ENCODE measurements at places on chromosomes 1 and 21. TPM values are rescaled to one million over a fixed set of nuclear protein-coding genes. Genes with fewer than 3 reads are reported as not detected.

The SLC45A1 gene
- total RNA-seq: 0.33 TPM

The ITLN2 gene
- not detected for total RNA-seq

The TTC24 gene
- 19.6 TPM for total RNA-seq

The ANGPTL7 gene
- not detected for total RNA-seq

The GRHL3 gene
- total RNA-seq: 0.64 TPM

The FAM151A gene
- not detected for total RNA-seq

The ADAMTSL4 gene
- 0.11 TPM for total RNA-seq

GRCh38 chr1:153395776-153396175 lies 4.9 kb upstream of the S100A8 start:
- H3K36me3 ChIP-seq: no peaks in the 10 kb centered on the region
- no peak overlapping the region for H3K4me3 ChIP-seq
- peaks cover 20% of the 10 kb centered on the region for H3K27me3 ChIP-seq
- H3K27ac ChIP-seq: no peak overlapping the region

DNA sequence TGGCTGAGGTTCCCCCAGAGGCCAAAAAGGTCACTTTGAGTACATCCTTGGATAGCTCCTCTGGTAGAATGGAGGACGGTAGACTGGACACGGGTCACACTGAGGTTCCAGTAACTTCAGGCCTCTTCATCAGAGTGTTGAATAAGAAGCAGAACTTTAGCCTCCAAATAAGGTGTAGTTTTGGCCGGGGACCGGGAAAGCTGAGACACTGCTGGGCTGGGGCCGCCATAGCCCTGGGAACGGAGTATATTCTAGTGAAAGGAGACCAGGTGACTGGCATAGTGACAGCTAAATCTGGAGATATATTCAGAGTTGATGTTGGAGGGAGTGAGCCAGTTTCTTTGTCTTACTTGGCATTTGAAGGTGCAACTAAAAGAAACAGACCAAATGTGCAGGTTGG lies 84.1 kb downstream of the EVA1C start:
- no peak overlapping the region for H3K4me3 ChIP-seq
- no peaks in the 10 kb centered on the region for H3K27me3 ChIP-seq
- H3K27ac ChIP-seq: no peak overlapping the region
- H3K36me3 ChIP-seq: no peaks in the 10 kb centered on the region
- DNase-seq: no peak

GRCh38 chr1:50497007-50497406 lies 73.8 kb upstream of the DMRTA2 start:
- no peaks in the 10 kb centered on the region for H3K27me3 ChIP-seq
- H3K27ac ChIP-seq: no peak overlapping the region
- H3K36me3 ChIP-seq: peaks cover 49% of the 10 kb centered on the region
- no peak overlapping the region for H3K4me3 ChIP-seq
- H3K4me1 ChIP-seq: peaks cover 2% of the 10 kb centered on the region

GRCh38 chr1:83641206-83641658 lies 357.7 kb downstream of the TTLL7 start:
- H3K27me3 ChIP-seq: no peaks in the 10 kb centered on the region
- H3K27ac ChIP-seq: no peak overlapping the region
- H3K36me3 ChIP-seq: no peaks in the 10 kb centered on the region
- H3K4me1 ChIP-seq: peaks cover 3% of the 10 kb centered on the region
- DNase-seq: no peak
- no peak overlapping the region for H3K4me3 ChIP-seq

DNA sequence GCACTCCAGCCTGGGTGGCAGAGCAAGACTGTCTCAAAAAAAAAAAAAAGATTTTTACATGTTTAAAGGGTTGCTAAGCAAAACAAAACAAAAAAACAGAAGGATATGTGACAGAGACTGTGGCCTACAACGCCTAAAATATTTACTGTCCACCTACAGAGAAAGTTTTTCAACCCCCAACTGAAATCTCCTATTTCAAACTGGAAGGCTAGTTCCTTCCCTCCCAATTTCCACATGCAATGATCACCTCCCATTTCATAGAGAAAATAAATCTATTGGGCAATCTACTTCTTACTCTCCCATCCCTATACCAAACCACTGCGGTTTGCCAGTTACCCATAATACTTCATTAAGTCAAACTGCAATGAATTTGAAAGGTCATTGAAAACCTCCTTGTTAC lies 74.2 kb downstream of the ST3GAL3 start:
- no peaks in the 10 kb centered on the region for H3K4me1 ChIP-seq
- peaks cover 39% of the 10 kb centered on the region for H3K36me3 ChIP-seq
- no peak for DNase-seq
- no peaks in the 10 kb centered on the region for H3K27me3 ChIP-seq

DNA sequence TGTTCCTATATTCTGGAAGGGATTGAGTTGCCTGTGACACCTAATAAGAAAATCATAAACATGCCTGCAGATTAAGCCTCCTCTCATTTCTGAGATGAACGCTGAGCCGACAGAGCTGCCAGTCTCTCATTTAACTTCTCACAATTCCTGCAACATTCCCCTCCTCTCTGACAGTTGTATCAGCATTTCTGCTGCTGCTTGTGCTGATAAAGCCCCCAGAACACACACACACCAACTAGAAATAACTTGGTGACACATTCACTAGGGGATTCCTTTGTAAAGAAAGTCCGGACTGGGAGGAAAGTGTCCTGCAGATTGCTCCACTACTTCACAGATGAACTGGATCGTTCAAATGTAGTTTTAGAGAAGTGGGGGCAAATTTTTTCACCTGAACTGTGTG lies 437.3 kb downstream of the PLA2G4A start:
- H3K4me3 ChIP-seq: no peak overlapping the region
- H3K4me1 ChIP-seq: no peaks in the 10 kb centered on the region
- no peak for DNase-seq
- H3K36me3 ChIP-seq: no peaks in the 10 kb centered on the region
- no peak overlapping the region for H3K27ac ChIP-seq
- no peaks in the 10 kb centered on the region for H3K27me3 ChIP-seq

- no peak overlapping the region for H3K27ac ChIP-seq
- no peak overlapping the region for H3K4me3 ChIP-seq
- no peaks in the 10 kb centered on the region for H3K27me3 ChIP-seq
- H3K4me1 ChIP-seq: no peaks in the 10 kb centered on the region
Measured at GRCh38 chr1:10644307-10645128, 151.9 kb downstream of the CASZ1 start.

- no peak overlapping the region for H3K27ac ChIP-seq
- H3K4me3 ChIP-seq: no peak overlapping the region
- peaks cover 10% of the 10 kb centered on the region for H3K4me1 ChIP-seq
- H3K36me3 ChIP-seq: no peaks in the 10 kb centered on the region
- H3K27me3 ChIP-seq: no peaks in the 10 kb centered on the region
- no peak for DNase-seq
Measured at GRCh38 chr1:157624471-157624870, 26.6 kb upstream of the FCRL4 start.

- no peak overlapping the region for H3K4me3 ChIP-seq
- H3K36me3 ChIP-seq: no peaks in the 10 kb centered on the region
- no peak overlapping the region for H3K27ac ChIP-seq
Measured at GRCh38 chr1:53342735-53343470, 15.0 kb upstream of the LRP8 start.

- no peak overlapping the region for H3K4me3 ChIP-seq
- peaks cover 12% of the 10 kb centered on the region for H3K36me3 ChIP-seq
- no peak for DNase-seq
Measured at GRCh38 chr21:41207401-41208375, 39.7 kb downstream of the BACE2 start.

GRCh38 chr1:117250061-117250606 lies 39.4 kb upstream of the VTCN1 start:
- H3K4me1 ChIP-seq: no peaks in the 10 kb centered on the region
- H3K27me3 ChIP-seq: peaks cover 10% of the 10 kb centered on the region
- DNase-seq: no peak
- no peak overlapping the region for H3K4me3 ChIP-seq

DNA sequence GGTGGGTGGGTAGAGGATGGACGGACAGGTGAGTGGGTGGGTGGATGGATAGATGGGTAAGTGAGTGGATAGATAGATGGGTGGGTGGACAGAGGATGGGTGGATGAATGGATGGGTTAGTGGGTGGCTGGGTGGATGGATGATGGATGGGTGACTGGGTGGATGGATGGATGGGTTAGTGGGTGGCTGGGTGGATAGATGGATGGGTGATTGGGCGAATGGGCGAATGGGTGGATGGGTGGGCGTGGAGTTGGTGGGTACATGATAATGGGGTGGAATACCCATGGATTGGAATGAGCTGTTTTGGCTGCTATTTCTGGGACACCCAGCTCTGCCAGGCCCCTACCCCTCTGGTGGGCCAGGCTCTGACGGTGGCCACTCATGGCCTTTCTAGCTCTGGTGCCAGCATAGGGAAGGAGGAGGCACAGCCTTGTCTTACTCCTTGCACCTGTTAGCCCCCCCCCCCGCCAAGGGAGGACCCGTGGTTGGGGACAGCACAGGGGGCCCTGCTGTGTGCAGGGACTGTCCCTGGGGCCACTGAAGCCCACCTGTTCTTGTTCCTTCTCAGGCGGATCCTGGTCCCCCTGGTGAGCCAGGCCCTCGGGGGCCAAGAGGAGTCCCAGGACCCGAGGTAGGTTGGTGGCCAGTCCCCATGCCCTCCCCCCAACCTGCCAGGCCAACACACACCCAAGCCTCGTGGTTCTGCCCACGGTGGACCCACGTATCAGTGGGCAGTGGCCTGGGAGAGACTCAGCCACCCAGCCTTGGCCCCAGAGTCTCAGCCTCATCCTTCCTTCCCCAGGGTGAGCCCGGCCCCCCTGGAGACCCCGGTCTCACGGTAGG lies 26.4 kb downstream of the COL6A2 start:
- H3K36me3 ChIP-seq: no peaks in the 10 kb centered on the region
- no peaks in the 10 kb centered on the region for H3K4me1 ChIP-seq
- peak; percentile 9 for DNase-seq
- H3K27me3 ChIP-seq: no peaks in the 10 kb centered on the region

- H3K4me1 ChIP-seq: no peaks in the 10 kb centered on the region
- H3K4me3 ChIP-seq: no peak overlapping the region
- no peak for DNase-seq
- peaks cover 87% of the 10 kb centered on the region for H3K36me3 ChIP-seq
Measured at GRCh38 chr21:42846221-42846620, 33.1 kb downstream of the WDR4 start.

DNA sequence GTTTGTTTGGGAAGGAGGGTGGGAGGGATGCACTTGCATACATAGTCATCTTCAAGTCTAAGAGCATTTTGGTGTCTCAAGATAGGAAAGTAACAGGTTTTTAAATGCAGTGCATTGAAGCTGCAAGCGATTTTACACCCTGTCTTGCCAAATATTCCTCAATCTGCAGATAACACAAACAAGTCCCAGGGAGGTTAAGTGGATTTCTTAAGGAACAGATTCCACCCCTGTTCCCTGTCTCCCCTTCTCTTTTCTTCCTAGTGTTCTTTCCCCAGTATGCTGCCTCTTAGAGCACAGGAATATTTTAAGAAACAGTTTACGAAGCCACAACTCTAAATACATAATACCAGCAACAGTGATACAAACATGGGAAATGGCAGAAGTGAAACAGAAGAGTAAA lies 389.9 kb downstream of the PLPP3 start:
- no peaks in the 10 kb centered on the region for H3K36me3 ChIP-seq
- H3K4me3 ChIP-seq: no peak overlapping the region
- no peaks in the 10 kb centered on the region for H3K27me3 ChIP-seq
- no peak for DNase-seq

DNA sequence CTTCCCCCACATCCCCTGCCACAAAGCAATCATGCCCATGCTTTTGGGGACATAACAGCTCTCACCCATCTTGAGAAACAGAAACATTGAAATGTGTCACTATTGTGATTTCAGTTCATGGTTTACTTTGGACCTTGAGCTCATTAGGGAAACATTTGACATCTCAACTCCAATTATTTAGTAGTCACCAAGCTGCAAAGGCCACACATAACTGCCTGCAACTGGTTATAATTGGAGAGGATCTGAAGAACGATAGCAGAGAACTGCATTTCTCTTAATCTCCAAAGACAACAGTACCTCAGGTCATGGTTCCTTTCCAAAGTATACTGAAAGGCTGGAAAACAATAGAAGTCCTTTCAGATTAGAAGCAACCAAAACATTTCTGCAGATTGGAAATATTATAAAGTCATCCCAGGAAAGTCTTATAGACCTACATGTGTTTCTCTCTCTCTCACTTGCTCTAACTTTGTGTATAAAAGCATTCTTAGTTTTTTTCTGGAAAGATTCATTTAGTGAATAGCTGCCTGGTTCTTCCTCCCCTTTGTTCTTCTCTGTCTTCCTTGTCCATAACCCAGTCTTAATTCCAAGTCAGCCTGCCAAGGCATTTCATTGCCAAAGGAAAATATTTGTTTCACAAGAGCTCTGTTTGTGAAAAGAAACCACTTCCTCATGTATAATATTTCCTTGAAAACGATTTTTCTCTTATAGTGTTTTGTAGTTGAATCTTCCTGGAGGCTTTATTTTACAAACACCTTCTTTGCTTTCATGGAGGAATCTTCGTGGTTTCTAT lies 426.8 kb downstream of the ADGRL2 start:
- no peak overlapping the region for H3K4me3 ChIP-seq
- H3K27me3 ChIP-seq: no peaks in the 10 kb centered on the region
- no peaks in the 10 kb centered on the region for H3K36me3 ChIP-seq
- no peak for DNase-seq
- no peak overlapping the region for H3K27ac ChIP-seq

DNA sequence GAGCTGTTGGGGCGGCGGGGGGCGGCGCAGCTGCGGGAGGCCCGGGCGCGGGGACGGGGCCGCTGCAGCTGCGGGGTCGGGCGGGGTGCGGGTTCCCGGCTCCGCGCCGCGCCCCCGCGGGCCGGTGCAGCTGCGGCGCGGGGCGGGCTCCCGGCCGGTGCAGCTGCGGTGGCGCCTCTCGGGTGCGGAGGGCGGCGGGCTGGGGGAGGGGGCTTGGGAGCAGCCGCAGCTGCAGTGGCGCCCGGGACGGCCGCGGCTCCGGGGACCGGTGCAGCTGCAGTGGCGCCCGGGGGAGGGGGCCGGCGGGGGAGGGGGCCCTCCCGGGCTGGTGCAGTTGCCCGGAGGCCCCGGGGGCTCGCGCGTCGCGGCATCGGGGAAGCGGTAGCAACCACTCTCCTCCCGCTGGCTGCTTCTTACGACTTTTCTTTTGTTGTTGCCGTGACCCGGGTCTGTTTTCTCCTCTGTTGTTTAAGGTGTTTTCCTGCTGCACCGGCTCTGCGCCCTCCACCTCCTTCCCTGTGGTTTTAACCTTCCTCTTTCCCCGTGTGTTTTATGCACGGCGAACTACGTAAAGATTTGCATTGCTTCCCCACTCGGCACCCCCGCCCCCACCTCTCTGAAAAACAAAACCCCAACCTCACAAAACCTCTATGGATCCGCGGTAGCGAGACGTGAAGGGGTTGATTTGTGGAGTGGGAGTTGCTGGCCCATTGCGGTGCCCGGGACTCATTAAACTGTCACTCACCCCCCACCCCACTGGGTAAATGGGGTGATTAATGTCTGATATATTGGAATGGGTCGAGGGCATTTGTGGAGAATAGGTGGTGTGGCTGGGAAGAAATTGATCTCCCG lies 1.7 kb upstream of the ZBTB18 start:
- peaks cover 17% of the 10 kb centered on the region for H3K36me3 ChIP-seq
- DNase-seq: peak; percentile 57
- no peak overlapping the region for H3K27ac ChIP-seq
- H3K4me1 ChIP-seq: peaks cover 22% of the 10 kb centered on the region

GRCh38 chr1:6419397-6419803 lies 319 bp downstream of the HES2 start:
- H3K27ac ChIP-seq: no peak overlapping the region
- DNase-seq: no peak
- H3K27me3 ChIP-seq: peaks cover 57% of the 10 kb centered on the region
- H3K4me1 ChIP-seq: peaks cover 12% of the 10 kb centered on the region
- H3K36me3 ChIP-seq: no peaks in the 10 kb centered on the region
- no peak overlapping the region for H3K4me3 ChIP-seq
